ENCODE measurements at places on chromosomes 2 and 18.

- peak; percentile 68 for DNase-seq
These were observed 45.2 kb downstream of the NCK2 start for GRCh38 chr2:105789745-105790460.

DNA sequence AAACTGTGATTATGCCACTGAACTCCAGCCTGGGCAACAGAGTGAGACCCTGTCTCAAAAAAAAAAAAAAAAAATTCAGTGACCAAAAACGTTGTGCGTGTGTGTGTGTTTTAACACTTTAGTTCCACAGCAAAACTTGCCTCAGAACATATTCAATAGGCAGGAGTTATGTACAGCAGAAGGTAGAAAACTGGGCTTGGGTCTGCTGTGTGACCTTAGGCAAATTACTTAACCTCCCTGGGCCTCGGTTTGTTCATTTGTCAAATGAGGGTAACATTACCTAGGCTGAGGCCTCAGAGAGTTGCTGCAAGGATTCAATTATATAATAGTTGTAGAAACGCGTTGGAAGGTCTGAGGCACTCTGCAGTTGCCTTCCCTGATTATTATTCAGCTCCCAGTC, 10.3 kb upstream of the SCG2 start:
- no peak for DNase-seq

DNA sequence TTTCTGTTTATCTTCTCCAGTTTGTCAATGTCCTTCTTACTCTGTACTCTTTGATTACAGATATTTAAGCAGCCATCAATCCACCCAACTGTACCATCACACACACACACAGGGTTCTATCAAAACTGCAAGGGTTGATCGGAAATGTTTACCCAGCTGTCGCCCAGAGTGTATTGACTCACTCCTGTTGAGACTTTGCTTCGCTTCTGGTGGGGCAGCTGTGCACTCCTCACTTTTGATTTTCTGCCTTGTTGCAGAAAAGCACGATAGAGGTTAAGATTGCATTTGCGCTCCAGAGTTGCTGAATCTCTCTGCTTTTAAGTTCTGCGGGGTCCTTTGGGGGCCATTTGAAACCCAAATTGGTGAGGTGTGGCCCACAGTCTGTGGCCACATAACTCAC, 216.2 kb downstream of the SETBP1 start:
- no peak for DNase-seq

- DNase-seq, result no peak
These were observed 4.1 kb downstream of the CDK5R2 start for GRCh38 chr2:218963601-218964000.

DNA sequence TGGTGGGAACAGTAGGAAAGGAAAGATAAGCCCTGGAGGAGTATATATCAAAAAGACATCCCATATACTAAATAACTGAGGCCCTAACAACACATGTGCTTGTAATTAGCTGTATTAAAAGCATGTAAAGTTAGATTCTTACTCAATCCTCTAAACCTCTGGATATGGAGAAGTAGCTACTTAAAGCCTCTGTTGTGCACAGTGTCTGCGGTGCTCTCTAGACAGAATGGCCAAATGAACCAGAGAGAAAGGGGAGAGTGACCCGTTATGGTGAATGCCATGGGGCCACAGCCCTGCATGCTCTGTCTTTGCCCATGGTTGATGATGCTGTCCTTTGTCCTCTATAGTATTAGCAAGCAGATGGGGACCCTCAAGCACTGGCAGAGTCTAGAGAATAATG, 104.4 kb upstream of the SLC8A1 start:
- no peak for DNase-seq

GRCh38 chr18:78860117-78860516, 119.5 kb upstream of the SALL3 start:
- no peak for DNase-seq

DNA sequence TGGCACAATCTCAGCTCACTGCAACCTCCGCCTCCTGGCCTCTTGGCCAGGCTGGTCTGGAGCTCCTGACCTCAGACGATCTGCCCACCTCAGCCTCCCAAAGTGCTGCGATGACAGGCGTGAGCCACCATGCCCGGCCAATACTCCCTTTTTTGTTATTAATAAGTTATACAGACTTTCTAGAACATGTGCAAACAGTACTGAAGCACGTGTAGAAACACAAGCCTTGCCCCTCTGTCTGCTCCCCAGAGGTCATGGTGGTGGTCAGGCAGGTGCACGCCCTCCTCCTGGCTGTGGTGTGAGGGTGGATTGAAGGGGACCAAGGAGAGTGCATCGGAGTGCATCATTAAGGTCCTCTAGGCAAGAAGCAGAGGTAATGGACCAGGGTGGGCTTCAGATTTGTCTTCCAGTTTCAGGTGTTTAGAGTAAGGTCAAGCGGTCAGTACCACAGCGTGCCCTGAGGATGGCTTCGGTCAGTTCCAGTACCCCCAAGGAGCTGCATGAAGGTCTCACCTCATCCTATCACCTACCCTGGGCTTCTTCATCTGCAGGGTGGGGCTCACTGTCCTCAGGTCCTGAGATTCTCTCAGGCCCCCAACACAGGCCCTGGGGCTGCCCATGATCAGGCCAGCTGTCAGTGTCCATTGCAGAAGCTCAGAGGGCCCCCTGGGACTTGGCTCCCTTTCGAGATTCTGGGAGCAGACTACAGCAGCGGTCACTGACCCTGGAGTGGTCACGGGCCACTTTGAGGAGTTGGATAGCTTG, 124.3 kb downstream of the GLI2 start:
- no peak for DNase-seq

GRCh38 chr2:274503-274902, 9.8 kb downstream of the ACP1 start:
- no peak for DNase-seq

DNA sequence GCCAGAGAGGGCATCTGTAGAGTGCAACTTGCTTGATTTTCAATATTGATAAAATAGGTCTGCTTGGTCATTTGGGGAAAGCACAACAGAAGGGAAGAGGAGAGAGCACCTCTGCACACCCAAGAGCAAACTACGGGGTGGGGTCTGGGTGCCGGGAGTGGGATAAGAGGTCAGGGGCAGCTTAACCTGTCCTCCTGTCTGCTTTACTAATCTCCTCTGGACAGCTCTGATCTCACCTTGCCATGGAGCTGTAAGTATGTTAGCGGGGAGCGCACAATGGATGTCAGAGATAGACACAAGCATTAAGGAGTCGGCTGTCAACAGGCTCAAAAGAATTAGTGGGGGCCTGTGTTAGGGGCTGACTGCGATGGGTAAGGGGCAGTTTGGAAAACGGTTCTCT, 328.7 kb downstream of the CYRIA start:
- DNase-seq, result no peak

DNA sequence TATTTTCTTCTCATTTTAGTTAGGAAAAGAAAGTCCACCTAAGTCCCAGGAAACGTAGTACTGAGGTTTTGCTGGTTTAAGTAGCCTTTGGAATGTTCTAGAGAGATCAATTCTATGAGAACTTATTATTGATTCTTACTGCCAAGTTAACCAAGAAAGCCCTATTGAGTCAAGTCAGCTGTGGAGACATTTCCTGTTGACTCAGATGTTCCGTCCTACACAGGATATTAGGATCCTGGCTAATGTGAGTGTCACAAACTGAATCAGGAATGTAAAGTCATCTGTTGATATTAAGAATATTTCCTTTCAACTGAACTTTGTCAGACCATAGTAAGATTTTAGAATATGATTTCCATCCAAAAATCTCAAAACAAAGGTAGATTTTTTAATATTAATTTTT, 654.3 kb downstream of the LRRTM4 start:
- peak; percentile 75 for DNase-seq

DNA sequence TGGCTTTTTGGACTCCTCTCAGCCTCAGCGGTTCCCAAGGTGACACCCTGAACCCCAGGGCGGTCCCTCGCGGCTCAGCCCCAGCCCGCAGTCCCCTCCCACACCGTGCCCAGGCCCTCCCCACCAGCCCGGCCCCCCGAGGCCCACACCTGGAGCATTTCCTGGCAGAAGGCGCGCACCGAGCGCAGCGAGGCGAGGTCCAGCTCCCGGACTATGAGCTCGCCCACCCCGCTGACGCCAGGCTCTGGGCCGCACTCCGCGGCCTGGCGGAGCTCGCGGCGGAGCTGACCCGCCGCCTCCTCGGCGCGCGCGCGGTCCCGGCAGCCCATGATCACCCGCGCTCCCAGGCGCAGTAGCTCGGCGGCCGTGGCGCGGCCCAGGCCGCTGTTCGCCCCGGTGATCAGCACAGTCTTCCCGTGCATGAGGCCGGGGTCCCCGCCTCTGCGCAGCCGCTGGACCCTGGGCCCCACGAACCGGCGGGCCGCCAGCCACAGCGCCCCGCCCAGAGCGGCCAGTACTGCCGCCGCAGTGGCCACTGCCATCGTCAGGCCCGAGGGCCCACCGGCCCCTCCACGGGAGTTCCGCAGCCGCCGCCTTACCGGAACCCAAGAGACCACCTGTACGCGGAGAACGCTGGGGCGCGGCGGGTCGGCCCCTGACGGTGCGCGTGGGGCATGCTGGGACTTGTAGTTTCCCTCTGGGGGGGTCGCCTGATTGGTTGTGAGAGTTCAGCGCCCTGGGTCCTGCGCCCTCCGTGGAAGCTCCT, at the start of gene RDH14:
Gene RDH14, minus strand, starts transcription at position 623 of the 766 bp plus-strand sequence. Its CDS starts 81 bp downstream, at position 542.
- DNase-seq, result peak; percentile 93

DNA sequence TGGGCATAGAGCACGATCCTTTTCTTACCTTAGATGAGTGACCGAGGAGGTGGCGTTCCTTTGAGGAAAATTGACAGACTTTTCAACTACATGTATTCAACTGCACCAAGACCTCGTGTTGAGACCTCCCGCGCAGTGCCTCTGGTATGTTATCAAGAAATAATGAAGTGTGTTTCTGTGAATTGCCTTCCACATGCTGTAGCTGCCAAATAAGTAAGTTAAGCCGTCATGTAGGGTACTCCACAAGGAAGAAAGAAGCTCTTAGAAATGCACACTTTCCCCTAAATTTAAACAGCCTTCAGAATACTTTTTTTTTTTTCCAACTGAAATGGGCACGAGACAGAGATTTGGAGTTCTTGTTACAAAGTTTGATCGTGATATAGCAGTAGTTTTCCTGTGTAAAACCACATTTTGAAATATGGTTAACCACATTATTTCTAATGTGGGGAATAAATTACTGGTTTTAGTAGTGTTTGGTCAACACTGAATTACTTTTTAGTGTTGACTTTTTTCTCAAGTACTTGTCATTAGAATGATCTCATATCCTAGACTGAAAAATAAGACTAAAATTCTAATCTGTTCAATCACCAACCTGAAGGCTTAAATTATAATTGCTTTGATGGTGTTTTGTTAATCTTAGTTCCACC, 30.5 kb downstream of the PDK1 start:
- DNase-seq, result no peak

- peak; percentile 39 for DNase-seq
These were observed 98.2 kb upstream of the TMEM178A start for GRCh38 chr2:39567507-39567906.

All from kidney tubule cell (primary cell).